A549 treated with AZD2906 at 1 μM for 4 hours (cell line): ENCODE measurements at places on chromosomes 7 and 10. TPM values are rescaled to one million over a fixed set of nuclear protein-coding genes. Genes with fewer than 3 reads are reported as not detected.

Gene NANOS1
- 2.0 to 3.4 TPM (median 2.9 TPM) in 5 replicates for total RNA-seq

Gene CYP2E1
- 0.15 to 0.40 TPM (median 0.23 TPM) in 4 of 5 replicates, not detected in the other for total RNA-seq

Gene EVX1
- total RNA-seq: 0.09 to 0.22 TPM (median 0.14 TPM) in 5 replicates

Gene LRIT1
- not detected in 5 replicates for total RNA-seq

Gene EPHA1
- 0.05 TPM in 1 of 5 replicates, not detected in the others for total RNA-seq

Gene MMP21
- 0.03 TPM in 1 of 5 replicates, not detected in the others for total RNA-seq

Gene GARIN1A
- total RNA-seq: 0.10 to 0.67 TPM (median 0.49 TPM) in 5 replicates

Gene SH2B2
- total RNA-seq: 1.5 to 3.7 TPM (median 3.2 TPM) in 5 replicates

Gene TAF5
- total RNA-seq: 2.5 to 3.4 TPM (median 2.7 TPM) in 5 replicates

Gene FOXI2
- not detected in 5 replicates for total RNA-seq

Gene UBTD1
- total RNA-seq: 16.7 to 22.3 TPM (median 21.1 TPM) in 5 replicates

Gene GAD2
- not detected in 5 replicates for total RNA-seq
